Vein endothelial cell (primary cell): ENCODE measurements at places on chromosomes 16 and 17. TPM values are rescaled to one million over a fixed set of nuclear protein-coding genes. Genes with fewer than 3 reads are reported as not detected.

Gene CLEC19A
- not detected in 2 replicates for total RNA-seq

Gene TBX6
- total RNA-seq, result 0.10 and 0.33 TPM in 2 replicates

Gene ATP2A3
- under 0.01 TPM in 1 of 2 replicates, not detected in the other for total RNA-seq

Gene TMC7
- total RNA-seq, result 4.2 and 8.8 TPM in 2 replicates

Gene TPSG1
- total RNA-seq, result not detected in 2 replicates

Gene JPH3
- 0.48 and 0.65 TPM in 2 replicates for total RNA-seq

Gene ZG16
- not detected in 2 replicates for total RNA-seq

Gene DHRS7C
- not detected in 2 replicates for total RNA-seq
